ENCODE measurements at places on chromosomes 3 and 15. TPM values are rescaled to one million over a fixed set of nuclear protein-coding genes. Genes with fewer than 3 reads are reported as not detected.
A peak's percentile ranks its signal among the peaks of the same experiment; 100 is the strongest.

- no peak for DNase-seq
Measured at GRCh38 chr3:18024715-18025114, 282.3 kb upstream of the TBC1D5 start.

DNA sequence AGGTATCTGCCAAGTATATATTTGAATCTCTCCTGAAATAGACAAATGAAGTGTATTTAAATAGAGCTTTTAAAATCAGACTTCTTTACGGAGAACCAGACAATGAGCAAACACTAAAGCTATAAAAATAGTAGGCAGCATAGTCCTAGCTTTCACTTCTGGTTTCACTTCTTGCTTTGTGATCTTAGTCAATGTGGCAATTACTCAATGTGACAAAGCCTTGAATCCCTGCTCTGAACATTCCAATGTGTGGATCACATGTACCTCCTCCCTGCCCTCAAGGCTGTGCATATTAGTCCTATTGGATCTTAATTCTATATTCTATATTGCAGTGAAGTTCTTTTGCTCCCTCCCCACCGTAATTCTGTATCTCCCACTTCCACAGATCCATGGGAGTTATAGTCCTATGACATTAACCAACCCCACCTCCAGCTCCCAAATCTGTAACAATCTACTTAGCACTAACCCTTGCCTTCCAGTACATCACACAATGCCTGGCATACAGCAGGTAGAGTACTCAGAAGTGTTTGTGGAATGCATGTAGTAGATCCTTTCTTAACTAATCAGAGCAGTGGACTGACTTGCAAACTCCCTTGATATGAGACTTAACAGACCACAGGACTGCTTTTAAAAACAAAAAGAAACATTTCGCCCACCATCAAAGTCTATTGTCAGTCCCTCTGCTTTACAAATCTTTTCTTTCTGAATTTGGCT, 24.3 kb upstream of the CP start:
- no peak for DNase-seq

The CHRNA5 gene
- total RNA-seq, result not detected

The CLEC3B gene
- 130 TPM for total RNA-seq

DNA sequence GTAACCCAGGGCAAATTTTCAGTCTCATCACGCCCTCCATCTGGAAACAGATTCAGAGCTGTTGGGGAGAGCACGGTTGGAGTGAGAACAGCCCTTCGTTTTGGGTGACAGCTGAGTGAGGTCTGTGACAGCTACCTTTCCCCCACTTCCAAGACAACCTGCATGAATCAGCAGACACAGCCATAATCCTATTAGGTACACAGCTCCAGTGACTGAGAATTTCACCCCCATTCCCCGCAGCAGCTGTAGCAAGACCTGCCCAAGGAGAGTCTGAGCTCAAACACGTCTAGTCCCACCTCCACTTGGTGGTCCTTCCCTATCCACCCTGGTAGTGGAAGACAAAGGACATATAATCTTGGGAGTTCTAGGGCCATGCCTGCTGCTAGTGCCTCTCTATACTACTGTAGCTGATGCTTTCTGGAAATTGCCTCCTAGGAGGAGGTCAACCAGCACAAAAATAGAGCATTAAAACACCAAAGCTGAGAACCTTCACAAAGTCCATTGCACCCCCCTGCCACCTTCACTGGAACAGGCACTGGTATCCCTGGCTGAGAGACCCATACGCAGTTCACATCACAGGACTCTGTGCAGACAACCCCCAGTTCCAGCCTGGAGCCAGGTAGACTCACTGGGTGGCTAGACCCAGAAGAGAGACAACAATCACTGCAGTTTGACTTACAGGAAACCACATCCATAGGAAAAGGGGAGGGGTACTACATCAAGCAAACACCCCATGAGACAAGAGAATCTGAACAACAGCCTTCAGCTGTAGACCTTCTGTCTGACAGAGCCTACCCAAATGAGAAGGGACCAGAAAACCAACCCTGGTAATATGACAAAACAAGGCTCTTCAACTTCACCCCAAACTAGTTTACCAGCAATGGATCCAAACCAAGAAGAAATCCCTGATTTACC, 448.6 kb upstream of the CBLB start:
- DNase-seq, result no peak

DNA sequence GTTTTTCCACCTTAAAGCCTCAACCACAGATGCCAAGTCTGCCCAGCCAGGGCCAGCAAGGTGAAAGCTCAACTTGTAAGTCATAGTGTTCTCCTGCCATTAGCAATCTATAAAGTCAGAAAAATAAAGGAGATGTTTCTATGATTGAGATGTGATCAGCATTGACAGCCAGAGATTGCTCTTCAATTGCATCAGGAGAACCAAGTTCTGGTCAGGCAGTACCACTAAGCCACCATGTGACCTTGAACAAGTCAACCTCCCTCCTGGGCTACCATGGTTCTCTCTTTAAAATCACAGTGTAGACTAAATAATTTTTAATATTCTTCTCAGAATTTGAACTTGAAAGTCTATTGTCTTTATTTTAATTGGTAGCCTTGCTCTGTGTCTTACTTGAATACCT, 220.3 kb upstream of the HES1 start:
- no peak for DNase-seq

The TMEM212 gene
- total RNA-seq, result not detected

DNA sequence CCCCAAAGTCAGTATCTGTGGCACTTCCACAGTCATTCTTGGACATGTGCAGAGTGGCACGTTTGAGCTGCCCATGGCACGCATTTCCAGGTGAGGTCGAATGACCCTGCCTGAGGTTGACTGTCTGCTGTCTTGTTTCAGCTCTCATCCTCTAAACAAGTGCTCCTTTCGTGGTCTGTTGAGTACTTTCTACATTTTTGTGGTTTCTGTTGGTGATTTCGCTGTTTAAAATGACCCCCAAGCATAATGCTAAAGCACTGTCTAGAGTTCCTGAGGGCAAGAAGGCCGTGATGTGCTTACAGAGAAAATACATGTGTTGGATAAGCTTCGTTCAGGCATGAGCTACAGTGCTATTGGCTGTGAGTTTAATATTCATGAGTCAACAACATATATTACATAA, 40.0 kb upstream of the SAMMSON start:
- no peak for DNase-seq

GRCh38 chr15:77487469-77487842, 66.8 kb downstream of the HMG20A start:
- no peak for DNase-seq

The RBPMS2 gene
- total RNA-seq, result not detected

DNA sequence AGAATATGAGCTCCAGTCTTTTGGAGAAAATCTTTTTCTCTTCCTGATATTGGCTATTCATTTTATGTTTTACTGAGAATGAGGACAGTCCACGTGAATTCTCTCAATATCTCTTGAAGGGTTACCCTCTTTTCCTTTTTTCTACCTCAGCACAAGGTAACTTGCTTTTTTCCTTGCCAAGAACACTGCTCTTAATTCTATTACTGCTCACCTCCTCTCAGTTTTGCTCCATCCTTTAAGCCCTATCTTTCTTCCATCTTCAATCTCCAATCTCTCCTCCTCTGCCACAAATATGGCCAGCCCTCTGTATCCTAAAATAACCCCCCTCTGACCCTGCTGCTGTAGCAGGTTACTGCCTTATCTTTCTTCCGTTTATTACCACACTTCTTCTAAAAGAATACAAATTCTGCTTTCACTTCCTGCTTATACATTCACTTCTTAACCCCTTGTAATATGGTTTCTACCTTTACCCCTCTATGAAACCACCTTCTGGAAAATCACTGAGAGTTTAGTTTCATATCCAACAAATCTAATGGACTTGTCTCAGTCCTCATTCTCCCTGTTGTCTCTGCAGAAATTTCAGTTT, 89.0 kb downstream of the NFKBIZ start:
- no peak for DNase-seq

- DNase-seq, result no peak
Measured at GRCh38 chr3:51283421-51283820, 101.7 kb upstream of the MANF start.

GRCh38 chr3:59406943-59407342, 357.1 kb upstream of the CFAP20DC start:
- no peak for DNase-seq

GRCh38 chr15:81265256-81265943, 58.5 kb downstream of the STARD5 start:
- no peak for DNase-seq

DNA sequence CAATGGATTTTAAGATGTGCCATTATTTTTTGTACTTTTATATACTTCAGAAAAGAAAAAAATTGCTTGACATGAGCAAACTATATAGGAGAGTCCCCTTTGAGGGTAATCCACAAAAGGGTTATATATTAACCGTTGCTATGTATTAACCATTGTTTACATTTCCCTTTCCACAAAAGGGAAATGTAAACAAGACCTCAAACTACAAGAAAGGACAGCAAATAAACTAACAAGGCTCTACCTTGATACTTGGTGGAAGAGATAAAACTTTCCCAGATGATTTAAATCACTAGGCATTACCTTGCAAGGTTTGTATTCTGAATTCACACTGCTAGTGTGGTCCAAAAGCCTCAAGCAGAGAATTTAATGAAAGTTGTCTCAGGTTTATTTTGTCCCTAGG, 616.3 kb upstream of the BCHE start:
- DNase-seq, result no peak

The MB21D2 gene
- 0.11 TPM for total RNA-seq

- no peak for DNase-seq
Measured at GRCh38 chr3:182261041-182261440, 532.3 kb upstream of the ATP11B start.

DNA sequence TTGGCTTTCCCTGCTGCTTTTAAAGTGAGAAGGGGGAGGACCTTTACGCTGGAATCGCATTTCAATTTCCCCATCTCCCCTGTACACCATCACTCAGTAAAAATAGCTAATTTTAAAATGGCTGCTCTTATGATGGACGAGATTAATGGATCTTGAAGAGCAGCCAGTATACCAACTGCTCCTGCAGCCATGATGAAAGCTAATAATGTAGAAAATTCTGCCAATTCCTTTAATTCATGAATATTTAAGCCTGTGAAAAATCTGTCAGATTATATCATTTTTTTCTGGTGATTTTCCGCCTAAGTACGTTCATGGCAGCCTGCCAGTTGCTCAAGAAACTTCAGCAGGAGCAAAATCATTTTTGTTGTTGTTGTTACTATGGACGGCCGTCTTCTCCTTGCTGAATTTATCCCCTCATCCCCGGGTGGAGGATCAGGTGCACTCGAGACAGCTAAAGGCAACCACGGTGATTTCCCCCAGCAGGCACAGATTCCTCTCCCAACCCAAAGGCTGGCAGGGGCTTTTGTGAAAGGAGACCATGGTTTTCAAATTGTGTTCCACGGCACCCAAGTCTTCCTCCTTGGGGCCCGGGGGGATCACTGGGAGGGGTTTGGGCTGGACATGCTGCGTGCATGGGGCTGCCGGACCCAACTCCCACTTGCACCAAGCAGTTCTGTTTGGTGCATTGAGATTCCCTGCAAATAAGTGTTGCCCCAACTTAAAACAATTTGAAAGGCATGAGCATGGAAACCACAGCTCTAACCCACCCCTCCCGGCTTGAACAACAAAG, 289.6 kb downstream of the UACA start:
- DNase-seq, result no peak

- DNase-seq, result no peak
Measured at GRCh38 chr15:82043796-82044372, 1.9 kb downstream of the MEX3B start.

The PRR20G gene
- not detected for total RNA-seq

The ALPK3 gene
- total RNA-seq, result 38.0 TPM

- DNase-seq, result no peak
Measured at GRCh38 chr3:5929027-5929426, 741.5 kb downstream of the EDEM1 start.

- no peak for DNase-seq
Measured at GRCh38 chr3:38143511-38143910, 5.0 kb downstream of the MYD88 start.

The OR5H6 gene
- not detected for total RNA-seq

- DNase-seq, result peak; percentile 86
Measured at GRCh38 chr3:177358091-177358976, 161.1 kb upstream of the TBL1XR1 start.

The ISY1 gene
- 22.5 TPM for total RNA-seq

- DNase-seq, result no peak
Measured at GRCh38 chr15:76161153-76162035, 101.6 kb downstream of the TMEM266 start.

DNA sequence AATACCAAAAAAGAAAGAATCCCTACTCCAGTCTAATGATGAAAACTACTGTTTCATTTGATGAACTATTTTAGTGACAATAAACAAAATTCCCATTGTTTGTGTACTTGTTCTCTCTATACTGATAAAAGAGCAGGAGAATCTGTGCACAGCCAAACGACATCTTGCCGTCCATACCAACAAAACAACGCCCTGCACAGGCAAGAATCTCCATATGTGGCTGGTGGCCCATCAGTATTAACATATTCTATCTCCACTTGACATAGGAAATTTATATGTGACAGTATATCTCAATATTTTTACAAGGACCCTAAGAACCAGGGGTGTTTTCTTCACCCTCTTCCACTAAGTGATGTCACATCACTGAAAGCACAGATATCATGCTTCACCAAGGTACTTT, 279.5 kb downstream of the ULK4 start:
- no peak for DNase-seq
